Psoas muscle (tissue), 8 donors: ENCODE measurements at places on chromosomes 11 and 22.
A peak's percentile ranks its signal among the peaks of the same experiment; 100 is the strongest.

DNA sequence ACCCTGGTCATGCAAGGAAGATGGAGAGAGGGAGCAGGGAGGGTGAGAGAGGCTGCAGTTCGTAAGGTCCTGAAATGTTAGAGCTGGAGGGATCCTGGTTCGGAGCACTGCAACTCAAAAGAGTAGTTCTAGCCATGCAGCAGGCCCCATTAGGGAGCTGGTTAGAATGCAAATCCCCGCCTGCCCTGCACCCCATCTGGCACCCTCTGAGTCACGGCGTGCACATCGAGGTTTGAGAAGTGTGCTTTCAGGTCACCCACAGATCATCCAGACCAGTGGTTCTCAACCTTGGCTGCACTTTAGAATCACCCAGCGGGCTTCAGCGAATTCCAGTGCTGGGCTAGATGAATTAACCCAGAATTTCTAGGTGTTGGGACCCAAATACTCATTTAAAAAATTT, 48.2 kb downstream of the ST3GAL4 start:
- no peak for DNase-seq

DNA sequence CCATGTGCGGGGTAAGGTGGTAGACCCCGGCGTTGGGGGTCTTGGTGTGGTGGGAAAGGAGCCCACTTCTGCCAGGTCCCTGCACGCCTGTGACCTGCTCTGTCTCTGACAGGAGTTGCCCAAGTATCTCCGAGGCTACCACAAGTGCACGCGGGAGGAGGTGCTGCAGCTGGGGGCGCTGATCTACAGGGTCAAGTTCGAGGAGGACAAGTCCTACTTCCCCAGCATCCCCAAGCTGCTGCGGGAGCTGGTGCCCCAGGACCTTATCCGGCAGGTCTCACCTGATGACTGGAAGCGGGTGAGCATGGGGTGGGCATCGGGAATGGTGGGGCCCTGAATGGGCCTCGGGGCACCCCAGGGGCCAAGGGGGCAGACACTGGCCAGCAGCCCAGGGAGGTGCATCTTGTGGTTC, 83.0 kb downstream of the MYO7A start:
- no peak for DNase-seq

- no peak for DNase-seq
These were observed 165.7 kb downstream of the CADM1 start for GRCh38 chr11:115338476-115338875.

DNA sequence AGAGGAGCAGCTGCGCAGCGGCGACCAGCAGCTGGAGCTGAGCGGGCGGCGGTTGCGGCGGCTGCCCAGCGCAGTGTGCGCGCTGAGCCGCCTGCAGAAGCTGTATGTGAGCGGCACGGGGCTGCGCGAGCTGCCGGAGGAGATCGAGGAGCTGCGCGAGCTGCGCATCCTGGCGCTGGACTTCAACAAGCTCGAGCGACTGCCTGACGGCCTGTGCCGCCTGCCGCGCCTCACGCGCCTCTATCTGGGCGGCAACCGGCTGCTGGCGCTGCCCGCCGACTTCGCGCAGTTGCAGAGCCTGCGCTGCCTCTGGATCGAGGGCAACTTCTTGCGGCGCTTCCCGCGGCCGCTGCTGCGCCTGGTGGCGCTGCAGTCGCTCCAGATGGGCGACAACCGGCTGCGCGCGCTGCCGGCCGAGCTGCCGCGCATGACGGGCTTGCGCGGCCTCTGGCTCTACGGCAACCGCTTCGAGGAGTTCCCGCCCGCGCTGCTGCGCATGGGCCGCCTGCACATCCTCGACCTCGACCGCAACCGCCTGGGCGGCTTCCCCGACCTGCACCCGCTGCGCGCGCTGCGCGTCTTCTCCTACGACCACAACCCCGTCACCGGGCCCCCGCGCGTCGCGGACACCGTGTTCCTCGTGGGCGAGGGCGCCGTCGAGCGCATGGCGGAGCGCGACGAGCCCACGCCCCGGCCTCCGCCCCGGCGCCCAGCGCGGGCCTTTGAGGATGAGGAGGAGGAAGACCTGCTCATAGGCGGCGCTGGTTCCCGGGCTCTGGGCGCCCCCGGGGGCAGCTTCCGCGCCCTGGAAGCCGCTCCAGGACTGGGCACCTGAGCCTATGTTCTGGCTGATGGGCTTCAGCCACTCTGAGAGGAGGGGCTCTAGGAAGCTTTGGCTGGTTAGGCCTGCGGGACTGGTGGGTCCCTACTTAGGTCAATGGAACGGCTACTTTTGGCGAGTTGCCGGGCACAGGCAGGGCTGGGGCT, 787 bp downstream of the LRRC10B start:
- peak; percentile 74 for DNase-seq

GRCh38 chr11:22449441-22449840, 111.3 kb downstream of the SLC17A6 start:
- DNase-seq = no peak

DNA sequence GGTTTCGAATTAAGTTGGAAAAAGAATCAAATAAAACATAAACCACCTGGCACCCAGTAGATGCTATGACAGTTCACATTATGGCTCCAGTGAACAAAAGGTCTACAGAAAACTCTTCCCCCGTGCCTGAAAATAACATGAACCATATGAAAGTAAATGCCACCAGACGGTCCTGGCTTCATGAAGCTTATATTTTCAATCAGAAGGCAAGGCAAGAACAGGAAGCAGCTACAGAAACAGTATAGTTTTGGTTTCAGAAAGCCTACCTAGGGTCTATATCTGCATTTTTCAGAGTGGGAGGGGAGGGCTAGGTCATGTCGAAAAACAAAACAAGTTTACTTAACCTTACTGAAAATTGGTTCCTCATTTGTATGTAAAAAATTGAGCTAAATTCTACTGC, 9.8 kb downstream of the RAB30 start:
- DNase-seq = no peak

DNA sequence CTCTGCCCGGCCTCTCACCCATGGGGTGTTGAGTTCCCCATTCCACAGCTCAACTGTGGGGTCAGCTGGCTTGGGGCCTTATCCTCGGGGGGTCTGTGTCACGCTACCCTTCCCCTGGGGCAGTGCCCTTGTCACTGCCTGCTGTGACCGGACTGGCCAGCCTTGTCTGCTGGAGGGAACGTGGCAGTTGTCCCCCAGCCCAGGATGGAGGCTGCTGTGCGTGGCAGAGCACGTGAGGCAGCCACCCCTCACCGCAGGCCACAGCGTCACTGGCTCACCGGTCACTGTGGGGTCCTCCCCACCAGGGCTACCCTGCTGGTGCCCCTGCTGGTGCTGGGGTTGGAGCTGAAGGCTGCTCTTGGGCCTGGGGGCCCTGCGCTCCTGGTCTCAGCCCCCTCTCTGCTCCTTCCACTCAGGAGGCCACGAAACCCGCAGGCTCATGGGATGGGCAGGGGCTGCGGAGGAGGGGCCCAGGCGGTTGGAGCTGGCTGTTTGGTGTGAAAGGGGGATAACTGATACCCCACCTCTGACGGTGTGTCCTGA, 13.4 kb downstream of the BRSK2 start:
- DNase-seq = peak; percentile 50

GRCh38 chr22:31618057-31618456, 44.0 kb downstream of the PISD start:
- DNase-seq = no peak

GRCh38 chr11:124190298-124191139, 7.4 kb downstream of the OR10D3 start:
- DNase-seq = no peak

DNA sequence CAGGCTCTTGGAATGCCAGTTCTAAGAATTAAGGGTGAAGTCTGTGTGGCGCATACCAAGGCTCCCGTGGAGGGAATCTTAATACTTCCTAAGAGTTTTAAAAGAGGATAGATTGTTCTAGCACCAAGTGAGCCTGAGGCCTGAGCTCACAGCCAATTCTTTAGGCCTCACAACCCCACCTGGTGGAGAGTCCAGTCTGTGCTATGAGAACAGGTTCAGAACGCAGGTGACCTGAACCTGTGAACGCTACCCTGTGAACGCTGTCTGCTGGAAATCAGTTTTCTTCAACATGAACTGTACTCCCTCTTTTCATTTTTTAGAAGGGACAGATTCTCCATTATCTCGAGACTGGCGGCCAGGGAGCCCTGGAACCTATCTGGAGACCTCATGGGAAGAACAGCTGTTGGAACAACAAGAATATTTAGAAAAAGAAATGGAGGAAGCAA, 43.2 kb upstream of the DLAT start:
- DNase-seq = peak; percentile 37
